ENCODE measurements at places on chromosomes 1 and 21. TPM values are rescaled to one million over a fixed set of nuclear protein-coding genes. Genes with fewer than 3 reads are reported as not detected.

AMY1C gene
- total RNA-seq = not detected

CRNN gene
- not detected for total RNA-seq

ADGRB2 gene
- total RNA-seq = 7.4 TPM

METTL25B gene
- 15.9 TPM for total RNA-seq

All from smooth muscle cell of trachea (primary cell).